ENCODE measurements at places on chromosomes 7 and 10.

GRCh38 chr10:117710181-117710798 is 167.7 kb downstream of the EMX2 start:
- DNase-seq = no peak

GRCh38 chr10:12319076-12319475 is 30.3 kb upstream of the CAMK1D start:
- no peak for DNase-seq

DNA sequence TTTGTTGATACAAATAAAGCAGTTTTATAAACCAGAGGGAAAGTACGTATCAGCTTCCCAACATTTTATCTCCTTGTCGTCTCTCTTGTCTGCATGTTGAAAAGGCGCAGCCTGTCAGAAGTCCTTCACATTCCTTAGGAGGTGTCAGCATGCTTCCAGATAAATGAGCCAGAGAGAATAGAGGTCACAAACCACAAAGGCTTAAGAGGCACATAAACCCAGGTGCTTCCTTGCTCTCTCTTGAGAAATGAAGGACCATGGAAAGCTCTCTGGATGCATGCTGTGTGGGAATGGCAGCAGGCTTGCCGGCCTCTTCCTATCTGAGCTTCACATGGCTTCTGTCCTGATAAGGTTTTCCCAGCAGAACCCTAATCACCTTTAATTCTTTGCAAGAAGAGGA is 448.5 kb downstream of the XPNPEP1 start:
- DNase-seq = no peak

- no peak for DNase-seq
Observed at GRCh38 chr7:80186721-80187120, 52.1 kb downstream of the GNAI1 start.

DNA sequence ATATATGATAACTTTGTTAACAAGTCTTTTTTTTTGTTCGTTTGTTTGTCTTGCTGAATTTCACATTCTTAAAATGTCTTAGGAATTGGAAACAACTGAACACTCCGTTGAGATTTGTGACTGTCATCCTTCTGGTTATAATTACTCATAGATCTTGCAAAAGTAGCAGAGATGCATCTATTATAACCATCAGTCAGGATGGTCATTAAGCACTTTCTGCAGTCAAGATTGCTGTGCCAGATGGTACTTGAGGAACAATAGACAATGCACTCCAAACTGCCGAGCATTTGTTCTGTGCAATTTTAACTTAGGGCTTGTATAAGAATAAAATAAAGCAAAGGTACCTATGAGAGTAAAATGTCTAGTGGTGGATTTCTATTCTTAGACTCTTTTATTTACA is 710.1 kb upstream of the KCND2 start:
- no peak for DNase-seq

DNA sequence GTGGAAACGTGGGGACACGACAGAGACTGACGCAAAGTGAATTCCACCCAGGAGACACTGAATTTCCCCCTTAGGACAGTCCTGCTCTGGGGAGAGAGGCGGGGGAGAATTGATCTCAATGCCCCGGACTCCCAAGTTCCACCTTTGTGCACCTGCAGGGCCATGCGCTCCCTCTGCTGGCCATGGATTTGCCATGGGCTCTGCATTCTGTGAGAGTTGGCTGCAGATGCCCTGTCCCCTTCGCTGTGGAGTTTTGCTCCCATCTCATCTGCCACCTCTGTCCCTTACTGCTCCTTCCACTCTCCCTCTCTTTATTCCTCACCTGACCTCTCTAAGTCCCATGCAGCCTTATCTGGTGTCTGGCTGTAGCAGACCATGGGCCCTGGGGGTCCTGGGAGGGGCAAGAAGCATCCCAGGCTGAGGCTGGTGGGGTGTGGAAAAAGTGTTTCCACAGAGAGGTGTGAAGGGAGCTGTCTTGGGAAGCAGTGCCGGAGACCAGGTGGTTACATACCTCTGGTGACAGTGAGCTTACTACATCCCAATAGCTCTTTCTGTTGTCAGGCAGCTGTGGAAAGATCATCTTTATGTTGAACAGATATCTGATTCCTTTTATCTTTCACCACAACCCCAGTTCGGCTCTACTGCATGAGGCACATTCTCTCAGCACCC is 14.3 kb downstream of the GHRHR start:
- DNase-seq = no peak

GRCh38 chr7:150430465-150431085 is 19.9 kb upstream of the GIMAP8 start:
- DNase-seq = no peak

- DNase-seq = no peak
Observed at GRCh38 chr10:46536781-46537180, 19.7 kb downstream of the GPRIN2 start.

DNA sequence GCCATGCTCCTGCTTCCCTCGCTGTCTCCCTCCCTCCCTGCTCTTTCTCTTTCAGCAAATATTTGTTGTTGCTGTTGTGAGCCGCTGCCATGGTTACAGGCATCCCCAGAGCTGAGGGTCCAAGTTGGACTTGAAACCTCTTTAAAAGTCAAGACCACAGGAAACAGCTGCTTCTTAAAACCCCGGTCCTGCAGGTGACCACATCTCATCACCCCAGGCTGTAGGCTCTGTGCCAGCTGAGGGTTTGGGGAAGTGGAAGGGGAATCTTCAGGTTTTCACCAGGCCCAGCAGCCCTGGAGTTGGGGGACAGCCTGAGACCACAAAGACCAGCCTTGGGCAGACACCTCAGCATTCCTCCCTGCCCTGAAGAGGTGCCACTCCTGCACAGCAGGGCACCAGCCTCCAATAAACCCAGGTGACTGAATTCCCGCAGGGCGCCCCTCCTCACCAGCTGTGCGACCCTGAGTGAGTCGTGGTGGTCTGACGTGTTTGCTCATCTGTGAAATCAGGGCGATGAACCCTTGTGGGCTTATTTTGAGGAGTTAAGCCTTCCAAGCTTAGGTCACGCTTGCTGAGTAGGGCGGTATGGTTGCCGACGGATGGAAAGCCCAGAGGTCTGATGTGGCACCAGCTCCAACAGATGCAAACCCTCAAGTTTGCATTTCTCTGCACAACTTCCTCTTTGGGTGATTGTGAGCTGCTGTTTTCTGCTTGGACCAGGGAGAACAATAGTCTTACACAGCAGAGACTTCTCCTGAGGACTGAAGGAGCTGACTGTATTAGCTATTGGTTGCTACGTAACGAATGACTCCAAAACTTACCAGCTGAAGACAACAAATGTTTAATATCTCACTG is 24.8 kb downstream of the NPTX2 start:
- no peak for DNase-seq

DNA sequence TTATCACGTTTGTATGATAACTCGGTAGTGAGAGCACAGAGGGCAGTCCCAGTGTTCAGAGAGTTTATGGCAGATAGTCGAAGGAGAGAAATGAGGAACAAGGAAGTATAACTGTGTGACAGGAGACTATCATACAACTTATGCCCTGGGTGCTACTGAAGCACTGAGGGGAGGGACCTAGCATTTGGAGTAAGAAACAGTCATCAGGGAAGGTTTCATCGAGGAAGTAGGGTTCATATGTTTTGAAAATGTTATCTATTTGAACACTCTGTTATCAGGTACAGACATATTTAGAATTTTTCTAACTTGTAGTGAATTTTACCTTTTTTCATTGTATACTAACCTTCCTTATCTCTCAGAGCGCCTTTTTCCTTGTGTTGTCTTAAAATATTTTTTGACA is 1214.4 kb upstream of the C7orf33 start:
- no peak for DNase-seq

DNA sequence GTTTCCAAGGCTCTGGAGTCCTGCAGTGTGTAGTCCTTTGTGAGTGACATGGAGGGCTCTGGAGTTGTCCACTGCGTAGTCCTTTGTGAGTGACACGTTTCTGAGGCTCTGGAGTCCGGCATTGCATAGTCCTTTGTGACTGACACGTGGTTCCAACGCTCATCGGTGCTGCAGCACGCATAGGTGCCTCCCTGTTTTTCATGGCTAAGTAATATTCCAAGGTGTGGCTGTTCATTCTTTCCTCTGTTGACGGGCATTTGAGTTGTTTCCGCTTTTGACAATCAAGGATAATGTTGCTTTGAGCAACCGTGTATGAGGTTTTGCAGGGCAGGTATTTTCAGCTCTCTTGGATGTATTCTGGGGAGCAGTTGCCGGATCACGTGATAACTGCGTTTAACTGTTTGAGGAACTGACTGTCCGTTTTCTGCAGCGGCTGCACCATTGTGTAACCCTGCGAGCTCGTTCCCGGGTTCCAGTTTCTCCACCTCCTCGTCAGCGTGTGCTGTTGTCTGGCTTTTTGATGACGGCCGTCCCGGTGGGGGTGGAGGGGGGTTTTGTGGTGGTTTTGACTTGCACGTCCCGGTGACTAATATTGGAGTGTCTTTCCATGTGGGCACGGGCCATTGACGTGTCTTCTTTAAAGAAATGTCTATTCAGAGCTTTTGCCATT is 21.1 kb downstream of the FAM20C start:
- DNase-seq = no peak

GRCh38 chr10:119655566-119656001 is 4.4 kb downstream of the BAG3 start:
- peak; percentile 55 for DNase-seq

- DNase-seq = peak; percentile 65
Observed at GRCh38 chr7:48094861-48095293, 5.8 kb downstream of the UPP1 start.

- no peak for DNase-seq
Observed at GRCh38 chr7:44541876-44542610, 913 bp upstream of the NPC1L1 start.

DNA sequence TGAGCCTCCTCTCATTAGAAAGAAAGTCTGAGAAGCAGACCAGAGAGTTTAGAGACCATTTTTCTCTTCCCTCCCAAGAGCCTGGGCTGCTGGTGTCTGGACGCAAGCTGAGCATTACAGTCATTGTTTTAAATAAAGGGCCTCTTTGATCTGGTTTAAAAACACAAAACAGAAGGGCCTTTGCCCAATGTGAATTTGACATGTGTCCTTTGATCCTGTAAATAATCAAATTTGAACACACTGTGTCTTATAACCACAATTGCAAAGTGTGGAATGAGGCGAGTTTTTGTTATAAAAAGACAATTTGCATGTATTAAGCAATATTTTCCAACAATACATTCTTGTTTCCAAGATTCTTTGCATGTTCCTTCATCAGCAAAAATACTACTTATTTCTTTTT is 158.5 kb downstream of the C7orf25 start:
- DNase-seq = no peak

- DNase-seq = no peak
Observed at GRCh38 chr7:3218411-3219225, 82.4 kb upstream of the SDK1 start.

GRCh38 chr7:143240291-143241168 is 18.7 kb downstream of the TAS2R40 start:
- DNase-seq = peak; percentile 56

DNA sequence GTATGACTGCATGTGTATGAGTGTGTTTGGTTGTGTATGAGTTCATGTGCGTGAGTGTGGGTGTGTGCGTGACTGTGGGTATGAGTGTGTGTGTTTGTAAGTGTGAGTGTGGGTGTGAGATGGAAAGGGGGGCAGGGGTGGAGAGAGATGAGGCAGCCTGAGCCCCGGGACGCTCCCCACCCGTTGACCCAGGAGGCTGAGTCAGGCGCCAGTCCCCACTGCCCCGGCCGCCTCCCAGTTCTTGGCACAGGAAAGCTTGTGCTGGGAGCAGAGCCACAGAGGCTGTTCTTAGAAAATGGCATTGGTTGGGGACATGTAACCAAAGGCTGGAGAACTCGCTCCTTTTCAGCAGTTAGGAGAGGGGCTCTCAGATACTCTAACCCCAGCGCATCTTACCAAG is 27.8 kb upstream of the NUB1 start:
- peak; percentile 57 for DNase-seq

DNA sequence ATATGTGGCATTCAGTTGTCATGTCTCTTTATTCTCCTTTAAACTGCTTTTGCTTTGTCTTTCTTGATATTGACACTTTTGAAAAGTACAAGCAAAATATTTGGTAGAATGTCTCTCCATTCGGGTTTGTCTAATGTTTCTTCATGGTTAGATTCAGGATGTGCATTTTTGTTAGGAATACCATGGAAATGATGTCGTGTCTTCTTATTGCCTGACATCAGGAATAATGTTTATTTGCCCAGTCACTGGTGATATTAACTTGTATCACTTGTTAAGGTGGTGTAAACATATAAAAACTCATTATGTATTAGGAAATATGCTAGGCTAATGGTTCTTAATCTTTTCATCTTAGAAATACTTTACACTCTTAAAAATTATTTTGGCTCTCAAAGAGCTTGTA is 43.4 kb downstream of the CDK1 start:
- no peak for DNase-seq

DNA sequence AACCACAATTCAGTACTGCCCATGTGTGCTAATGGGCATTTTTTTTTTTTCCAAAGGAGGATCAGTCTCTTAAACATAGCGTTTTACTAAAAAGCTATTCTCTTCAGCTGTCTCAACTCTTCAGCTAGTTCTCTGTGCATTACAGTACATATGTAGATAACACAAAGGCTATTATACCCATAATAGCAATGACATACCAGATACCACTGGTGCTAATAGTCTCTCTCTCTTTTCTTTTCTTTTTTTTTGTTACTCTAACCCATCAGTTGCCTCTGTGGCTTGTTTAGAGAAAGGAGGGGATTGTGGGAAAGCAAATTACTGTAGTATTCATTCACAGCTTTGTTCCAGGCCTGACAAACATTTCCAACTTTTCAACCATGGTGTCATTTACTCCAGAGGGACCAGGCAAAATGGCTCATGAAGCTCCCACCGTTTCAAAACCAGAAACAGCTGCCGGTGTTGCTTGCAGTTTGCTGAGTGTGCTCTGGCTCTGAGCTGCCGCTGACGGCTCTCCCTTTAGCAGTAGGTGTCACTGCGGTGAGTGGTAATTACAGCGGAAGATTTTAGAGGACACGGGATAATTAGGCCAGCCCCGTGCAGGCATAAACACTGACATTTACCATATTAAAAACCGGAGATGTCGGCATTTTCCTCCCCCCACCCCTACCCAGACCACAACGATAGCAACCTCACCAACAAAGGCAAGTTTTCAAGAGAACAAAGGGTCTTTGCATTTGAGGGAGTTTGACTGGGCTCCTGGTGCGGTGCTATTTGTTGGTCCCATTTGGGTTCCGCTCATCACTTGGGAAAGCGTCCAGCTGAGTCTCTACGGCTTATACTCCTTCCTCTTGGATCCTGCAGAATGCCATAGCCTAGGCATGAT is 1005.5 kb downstream of the KCNMA1 start:
- DNase-seq = no peak

DNA sequence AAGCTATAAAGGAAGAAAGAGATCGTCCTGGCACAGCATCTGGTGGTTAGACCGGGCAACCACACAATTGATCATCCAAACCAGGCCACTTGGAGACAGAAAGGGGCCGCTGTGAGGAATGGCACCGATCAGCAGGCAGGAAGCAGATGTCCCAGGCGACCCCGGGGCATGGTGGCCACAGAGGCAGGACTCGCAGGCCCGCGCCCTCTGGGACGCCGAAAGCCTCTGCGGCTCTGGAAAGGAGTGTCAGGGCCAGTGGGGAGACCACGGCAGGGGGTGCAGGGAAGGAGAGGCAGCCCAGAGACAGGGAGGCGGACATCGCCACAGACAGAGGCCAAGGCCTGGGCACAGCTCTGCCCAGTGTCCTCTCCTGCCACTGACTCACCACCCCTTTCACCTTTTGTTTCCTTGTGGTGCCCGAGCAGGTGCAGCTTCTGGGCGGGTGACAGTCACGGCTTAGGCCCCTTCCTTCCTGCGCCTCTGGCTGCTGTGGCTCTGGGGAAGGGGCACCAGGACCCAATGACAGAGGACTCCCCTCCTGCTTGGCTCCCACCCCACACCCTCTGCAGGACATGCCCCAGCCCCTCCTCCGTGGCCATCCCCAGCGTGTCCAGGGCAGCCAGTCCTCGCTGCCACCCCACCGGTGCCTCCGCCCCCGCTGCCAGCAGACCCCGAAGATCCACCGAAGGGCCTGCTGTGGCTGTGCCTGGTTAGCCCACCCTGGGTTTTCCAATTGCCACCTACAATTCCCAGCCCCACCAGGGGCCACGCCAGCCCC is 10.9 kb downstream of the STK32C start:
- DNase-seq = no peak

Measured in AG08396 (cell line).